IMR-90 (cell line): ENCODE measurements at places on chromosomes 4 and X. TPM values are rescaled to one million over a fixed set of nuclear protein-coding genes. Genes with fewer than 3 reads are reported as not detected.

DNA sequence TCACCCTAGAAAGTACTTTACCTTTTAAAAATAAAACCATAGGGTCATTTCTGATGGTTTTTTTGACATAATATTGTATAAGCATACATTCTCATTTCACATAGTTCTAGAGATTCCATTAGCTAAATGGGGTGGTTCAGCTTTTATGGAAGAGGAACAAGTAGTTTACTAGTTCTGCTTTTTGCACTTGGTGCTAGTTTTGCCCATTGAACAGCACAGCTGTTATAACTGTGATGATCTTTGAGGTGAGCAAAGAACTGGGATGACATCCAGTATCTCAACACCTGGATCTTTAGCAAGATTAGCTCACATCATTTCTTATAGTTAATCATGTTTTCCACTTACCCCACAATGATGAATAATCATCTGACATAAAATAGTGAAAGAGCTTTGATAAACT is 40.9 kb downstream of the MOB1B start:
- no peak for DNase-seq

DNA sequence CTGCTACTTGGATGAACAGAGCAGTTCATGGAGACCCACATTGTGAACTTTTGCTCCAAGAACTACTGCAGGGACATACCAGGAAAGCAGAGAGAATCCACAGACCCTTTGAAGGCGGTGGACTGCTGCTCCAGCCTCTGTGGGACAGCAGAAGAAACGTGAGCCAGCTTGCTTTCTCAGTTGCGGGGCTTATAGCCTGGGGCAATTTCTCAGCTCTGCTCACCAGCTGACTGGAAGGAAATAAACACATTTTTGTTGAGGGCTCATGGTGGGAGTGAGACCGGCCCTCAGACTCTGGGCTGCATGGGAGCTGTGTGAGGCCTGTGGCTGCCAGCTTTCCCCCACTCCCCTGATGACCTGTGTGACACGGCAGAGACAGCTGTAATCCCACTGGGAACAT is 2.6 kb upstream of the ADH1A start:
- no peak for DNase-seq

- DNase-seq = no peak
Observed at GRCh38 chr4:117641519-117641918, 392.8 kb upstream of the NDST3 start.

GRCh38 chrX:24466025-24466424 is 939 bp downstream of the PDK3 start:
- DNase-seq = no peak

DNA sequence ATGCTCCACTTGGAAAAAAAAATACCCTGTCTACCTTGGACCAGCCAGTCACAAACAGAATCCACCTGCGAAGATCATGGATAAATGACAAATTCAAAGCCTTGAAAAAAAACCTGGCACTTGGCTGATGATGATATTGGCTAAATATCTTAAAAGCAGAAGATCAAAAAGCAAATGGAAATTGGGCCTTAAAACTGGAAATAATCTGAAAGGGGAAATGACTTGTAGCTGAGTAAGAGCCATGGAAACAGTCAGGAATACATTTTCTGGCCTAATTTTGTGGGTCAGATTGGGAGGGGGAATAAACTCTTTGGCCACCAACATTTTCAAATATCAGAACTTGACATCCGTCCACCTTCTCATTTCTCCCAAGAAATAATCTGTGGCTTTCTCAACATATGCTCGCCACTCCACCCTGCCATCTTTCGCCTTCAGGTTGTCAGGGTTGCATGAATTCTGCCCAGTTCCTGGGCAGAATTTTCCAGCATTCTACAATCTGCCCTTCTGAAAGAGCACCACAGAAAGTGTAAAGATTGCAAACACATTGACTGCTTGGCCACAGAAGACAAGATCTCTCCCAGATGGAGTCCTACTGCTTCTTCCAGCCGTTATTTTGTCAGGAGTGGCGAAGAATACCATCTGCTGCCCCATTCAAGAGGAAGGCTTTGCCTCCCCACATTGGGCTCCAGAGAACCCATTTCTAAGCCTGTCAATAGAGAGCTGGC is 1.7 kb upstream of the NDP start:
- no peak for DNase-seq

- DNase-seq = no peak
Observed at GRCh38 chr4:40395908-40396793, 61.0 kb downstream of the CHRNA9 start.

GRCh38 chr4:157223456-157223855 is 2.9 kb downstream of the GRIA2 start:
- DNase-seq = no peak

DNA sequence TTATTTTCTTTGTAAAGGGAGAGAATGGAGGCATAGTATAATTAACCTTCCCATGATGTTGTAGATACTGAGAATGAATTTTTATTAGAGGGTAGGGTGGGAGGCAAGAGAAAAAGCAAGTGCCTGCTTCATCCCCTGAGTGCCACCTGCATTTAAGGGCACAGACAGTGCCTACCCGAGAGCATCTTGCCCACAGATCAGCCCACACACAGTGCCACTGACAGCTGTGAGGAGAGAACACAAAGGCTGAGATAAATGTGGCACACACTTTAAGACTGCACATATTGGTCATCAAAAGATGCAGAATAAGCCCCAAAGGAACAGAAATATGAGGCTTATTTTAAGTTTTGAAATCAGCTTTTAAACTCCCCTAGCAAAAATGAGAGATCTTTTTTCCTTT is 250.8 kb downstream of the SLC39A8 start:
- no peak for DNase-seq

- no peak for DNase-seq
Observed at GRCh38 chrX:133053861-133054598, 42.9 kb downstream of the USP26 start.

GRCh38 chr4:153595894-153596601 is 88.0 kb upstream of the TLR2 start:
- DNase-seq = no peak

- no peak for DNase-seq
Observed at GRCh38 chr4:121734571-121734970, 30.4 kb downstream of the SMIM43 start.

DNA sequence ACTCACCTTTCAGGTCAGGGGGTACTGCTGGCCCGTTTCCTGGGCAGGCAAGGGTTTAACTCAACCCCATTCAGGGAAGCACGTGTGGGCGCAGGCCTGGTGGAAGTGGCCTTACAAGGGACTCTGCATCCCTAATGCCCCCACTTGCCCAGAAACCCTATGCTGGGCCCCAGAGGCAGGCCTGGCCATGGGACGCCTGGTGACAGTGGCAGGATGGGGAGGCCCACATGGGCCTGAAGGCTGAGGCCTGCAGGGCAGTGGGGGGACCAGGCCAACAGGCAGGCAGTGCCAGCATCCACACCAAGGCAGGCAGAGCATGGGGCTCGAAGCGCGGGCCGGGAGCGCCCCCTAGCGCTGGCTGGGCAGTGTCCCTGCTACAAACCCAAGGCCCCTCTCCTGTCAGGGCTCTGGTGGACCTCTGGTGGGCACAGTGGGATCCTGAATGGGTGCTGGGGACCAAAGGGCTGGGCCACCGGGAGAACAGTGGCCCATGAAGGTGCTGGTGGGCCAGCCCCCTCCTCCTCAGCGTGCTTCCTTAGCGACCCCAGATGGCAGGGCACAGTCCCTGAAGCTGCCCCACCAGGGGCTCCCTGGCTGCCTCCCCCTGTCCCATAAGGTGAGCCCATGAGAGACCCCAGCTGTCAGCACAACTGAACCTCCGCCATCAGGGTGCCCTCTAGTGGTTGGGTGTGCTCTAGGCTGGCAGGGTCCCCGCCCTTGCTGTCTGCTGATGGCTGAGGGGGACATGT is 16.8 kb downstream of the FGFR3 start:
- peak; percentile 46 for DNase-seq

GRCh38 chr4:125101719-125102118 is 213.0 kb upstream of the FAT4 start:
- no peak for DNase-seq

DNA sequence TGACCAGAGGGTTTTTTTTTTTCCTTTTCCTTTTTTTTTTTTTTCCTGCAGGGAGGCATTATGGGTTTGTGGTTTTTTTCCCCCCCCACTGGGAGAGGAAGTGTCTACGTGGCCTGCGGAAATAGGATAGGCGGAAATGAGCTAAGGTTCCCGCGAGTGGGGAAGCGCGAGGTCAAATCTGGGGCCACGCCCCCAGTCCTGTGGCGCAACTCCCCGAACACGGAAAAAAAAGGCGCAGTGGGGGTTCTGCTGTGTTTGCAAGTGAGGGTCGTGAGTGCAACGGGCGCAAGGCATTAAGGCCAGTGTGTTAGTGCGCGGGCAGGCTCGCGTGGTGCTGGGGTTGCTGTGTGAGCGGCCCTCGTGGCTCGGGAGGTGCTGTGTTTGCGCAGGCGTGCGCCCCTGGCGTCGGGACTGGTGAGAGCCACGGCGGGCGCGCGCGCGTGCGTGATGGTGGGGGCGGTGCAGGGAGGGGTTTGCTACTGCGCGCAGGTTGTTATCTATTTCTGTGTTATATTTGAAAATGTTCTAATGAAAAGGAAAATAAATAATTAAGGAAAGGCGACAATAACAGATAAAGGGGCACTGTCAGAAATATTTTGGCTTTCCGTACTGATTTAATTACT is 685 bp upstream of the MORF4L2 start:
- peak; percentile 76 for DNase-seq

- DNase-seq = no peak
Observed at GRCh38 chrX:29453333-29453732, 762.0 kb upstream of the MAGEB2 start.

DNA sequence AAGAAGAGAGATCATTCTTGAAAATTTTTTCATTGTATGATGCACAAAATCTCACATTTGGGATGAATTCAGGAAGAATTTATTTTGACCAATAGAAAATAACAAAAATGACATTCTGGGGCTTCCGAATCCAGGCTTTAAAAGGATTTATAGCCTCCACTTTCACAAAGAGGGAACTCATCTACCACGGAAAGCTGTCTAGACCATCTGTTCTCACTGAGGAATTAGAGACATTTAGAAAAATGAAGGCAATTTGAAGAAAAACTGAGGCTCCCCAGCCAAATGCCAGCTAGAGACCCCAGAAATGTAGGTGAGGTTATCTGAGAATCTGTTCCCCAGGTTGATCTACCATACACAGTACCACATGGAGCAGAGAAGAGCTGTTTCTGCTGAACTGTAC is 464.3 kb downstream of the TMA16 start:
- no peak for DNase-seq

DNA sequence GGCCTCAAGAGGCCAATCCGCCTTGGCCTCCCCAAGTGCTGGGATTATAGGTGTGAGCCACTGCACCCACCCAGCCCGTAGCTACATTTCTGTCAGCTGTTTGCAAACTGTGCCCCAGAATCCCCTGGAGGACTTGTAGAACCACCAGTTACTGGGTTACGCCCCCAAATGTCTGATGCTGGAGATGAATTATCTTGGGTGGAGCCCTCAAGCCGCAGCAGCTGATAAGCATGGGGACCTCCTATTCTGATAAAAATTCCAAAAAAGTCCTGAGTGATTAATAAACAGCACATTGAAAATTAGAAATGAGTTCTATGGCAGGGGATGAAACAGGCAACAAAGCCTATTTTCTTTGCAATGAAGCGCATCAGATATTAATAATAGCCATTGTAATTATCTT is 105.0 kb downstream of the PTTG2 start:
- DNase-seq = no peak

- peak; percentile 46 for DNase-seq
Observed at GRCh38 chrX:118228041-118228440, 111.4 kb upstream of the KLHL13 start.

DNA sequence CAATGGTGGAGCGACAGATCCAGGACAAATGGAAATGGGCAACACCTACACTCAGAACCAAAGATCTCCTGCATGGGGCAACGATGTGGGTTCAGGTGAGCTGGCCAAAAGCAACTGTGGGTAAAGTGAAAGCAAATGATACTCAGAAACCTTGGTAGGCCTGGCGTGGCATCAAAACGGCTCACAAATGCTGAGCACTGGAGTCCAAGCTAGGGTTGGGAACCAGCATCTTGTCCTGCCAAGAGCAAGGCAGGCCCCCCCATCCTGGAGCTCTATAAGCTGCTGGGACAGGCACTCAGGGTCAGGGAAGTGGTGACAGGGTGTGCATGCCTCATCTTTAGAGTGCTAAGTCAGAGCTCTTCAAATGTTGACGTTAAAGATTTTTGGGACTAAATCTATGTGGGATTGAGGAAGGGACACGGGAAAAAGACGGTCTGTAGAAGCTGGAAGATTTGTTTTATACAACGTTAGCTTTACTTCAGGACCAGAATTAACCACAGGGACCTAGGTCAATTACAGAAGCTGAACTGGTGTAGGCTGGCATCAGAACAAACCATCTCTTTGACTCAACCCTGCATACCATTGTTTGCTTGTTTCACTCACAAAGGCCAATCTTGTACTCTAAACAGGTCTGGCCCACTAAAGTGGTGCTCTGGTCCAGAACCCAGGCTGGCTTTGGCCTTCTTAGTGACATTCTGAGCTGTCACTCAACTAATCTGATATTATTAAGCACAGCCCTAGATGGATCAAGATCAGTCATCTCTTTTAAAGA is 10.7 kb downstream of the ATP8A1 start:
- no peak for DNase-seq

DNA sequence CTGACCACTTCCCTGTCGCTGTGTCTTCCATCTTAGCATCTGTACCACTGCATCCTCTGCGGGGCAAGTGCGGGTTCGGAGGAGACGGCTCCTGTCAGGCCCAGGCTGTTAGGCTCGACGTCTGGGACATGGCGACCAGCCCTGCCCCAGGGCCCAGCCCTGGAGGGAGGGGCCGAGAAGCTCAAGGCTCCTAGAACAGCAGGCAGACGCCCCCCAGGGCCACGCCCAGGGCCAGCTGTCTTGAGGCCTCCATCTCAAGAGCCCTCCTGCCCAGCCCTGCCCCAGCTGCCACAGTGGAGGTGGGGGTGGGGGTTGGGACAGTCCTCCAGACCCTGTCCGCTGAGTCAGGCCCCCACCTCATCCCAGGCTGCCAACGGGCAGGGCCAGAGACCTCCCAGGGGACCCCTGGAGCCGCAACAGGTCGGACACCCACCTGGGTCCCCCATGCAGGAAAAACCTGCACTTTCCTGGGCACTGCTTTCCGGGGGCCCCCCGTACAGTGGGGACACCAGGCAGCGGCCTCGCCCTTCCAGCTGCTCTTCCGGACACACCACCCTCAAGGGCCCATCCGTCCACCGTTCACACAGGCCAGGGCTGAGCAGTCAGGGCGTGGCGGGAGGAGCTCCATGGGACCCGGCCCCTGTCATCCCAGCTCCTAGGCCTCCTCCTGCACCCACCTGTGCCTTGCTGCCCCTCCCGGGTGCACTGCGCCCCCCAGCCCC is 83.1 kb downstream of the FAM53A start:
- no peak for DNase-seq

- DNase-seq = no peak
Observed at GRCh38 chr4:107956011-107956410, 24.7 kb downstream of the CYP2U1 start.

Gene RAB33A
- 0.83 and 1.6 TPM in 2 replicates for total RNA-seq

Gene SNX12
- total RNA-seq = 43.0 and 59.9 TPM in 2 replicates

Gene PNMA3
- not detected in 2 replicates for total RNA-seq

Gene JAKMIP1
- total RNA-seq = not detected in 2 replicates

Gene DKC1
- 63.8 and 66.7 TPM in 2 replicates for total RNA-seq

Gene REPS2
- 0.18 and 0.28 TPM in 2 replicates for total RNA-seq

Gene BANK1
- total RNA-seq = under 0.01 and 0.28 TPM in 2 replicates

Gene PNMA6F
- total RNA-seq = not detected in 2 replicates

Gene RBM46
- total RNA-seq = not detected in 2 replicates

Gene MID2
- total RNA-seq = 3.3 and 4.7 TPM in 2 replicates
